ENCODE measurements at places on chromosomes 2 and 18.

DNA sequence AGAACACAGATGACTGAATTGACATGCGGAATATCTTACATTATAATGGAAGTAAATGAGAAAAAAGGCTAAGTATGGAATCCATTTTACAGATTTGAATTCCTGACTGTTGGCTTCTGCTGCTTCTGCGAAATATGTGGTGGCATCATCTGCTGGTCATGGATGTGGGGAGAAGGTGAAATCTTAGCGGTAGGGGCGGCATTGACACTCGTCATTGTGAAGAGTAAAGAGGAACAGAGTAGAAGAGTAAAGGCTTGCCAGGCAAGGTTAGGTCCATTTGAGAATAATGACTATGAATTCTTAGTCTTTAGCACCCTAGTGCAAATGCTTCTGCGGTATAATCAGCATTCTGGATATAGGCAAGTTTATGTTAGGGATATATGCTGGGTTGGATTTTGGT lies 32.4 kb downstream of the ACTR3 start:
- no peak for DNase-seq

DNA sequence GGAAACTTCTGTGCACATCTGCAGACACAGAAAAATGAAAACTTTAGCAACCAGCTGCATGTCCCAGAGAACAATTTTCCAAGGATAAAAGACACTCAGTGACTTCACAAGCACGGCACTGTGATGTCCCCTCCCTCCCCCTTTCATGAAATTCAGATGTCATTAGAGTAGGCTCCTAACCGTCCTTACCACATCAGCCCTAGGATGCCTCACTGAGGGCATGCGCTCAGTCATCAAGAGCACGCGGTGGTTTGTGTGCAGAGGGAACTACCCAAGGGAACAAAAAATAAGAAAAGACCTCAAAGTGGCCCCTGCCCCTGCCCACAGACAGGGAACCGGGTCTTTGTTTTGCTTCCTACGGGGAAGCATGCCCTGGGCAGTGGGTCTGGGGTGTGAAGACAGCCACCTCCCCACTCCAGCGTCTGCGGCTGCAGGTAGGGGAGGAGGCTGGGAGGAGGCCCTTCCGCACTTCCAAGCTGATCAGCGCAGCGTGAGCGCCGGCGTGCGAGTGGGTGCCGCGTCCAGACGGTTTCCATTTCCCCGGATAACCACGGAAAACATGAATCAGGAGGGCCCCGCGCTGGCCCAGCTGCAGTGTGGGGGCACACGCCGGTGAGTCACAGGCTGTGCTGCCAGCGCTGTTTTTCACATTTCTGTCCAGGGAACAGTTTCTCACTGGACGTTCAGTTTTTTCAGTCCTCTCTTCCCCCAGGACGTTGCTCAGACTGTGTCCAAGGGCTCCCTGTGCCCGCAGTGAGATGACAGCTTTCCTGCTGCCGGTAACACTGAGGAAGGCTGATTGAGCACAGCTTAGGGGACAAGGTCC lies 70.6 kb downstream of the COPS8 start:
- DNase-seq: no peak

- no peak for DNase-seq
Observed at GRCh38 chr2:97967216-97967592, 28.5 kb downstream of the TMEM131 start.

DNA sequence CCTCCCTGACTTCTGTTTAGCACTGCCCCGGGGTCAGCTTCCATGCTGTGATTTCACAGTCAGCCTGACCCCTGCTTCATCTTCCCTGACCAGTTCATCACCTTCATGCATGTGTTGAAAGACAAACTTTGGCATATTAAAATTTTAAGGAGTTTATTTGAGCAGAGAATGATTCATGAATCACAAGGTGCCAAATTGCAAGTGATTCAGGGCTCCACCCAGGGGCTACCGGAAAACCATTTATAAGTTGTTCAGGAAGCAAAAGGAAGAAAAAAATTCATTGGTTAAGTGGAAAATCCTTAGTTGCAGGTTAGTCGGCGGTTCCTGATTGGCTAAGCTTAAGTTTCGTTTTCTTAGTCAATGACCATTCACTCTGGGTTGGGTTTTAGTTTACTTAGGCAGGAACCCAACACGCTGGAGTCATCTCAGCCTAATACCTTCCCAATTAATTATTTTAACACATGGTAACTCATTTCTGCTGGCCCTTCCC lies 10.6 kb downstream of the IL1F10 start:
- DNase-seq: no peak

- DNase-seq: peak; percentile 78
Observed at GRCh38 chr2:182020286-182021070, 34.8 kb downstream of the PPP1R1C start.

GRCh38 chr2:100856732-100857131 lies 36.8 kb downstream of the NPAS2 start:
- DNase-seq: no peak

DNA sequence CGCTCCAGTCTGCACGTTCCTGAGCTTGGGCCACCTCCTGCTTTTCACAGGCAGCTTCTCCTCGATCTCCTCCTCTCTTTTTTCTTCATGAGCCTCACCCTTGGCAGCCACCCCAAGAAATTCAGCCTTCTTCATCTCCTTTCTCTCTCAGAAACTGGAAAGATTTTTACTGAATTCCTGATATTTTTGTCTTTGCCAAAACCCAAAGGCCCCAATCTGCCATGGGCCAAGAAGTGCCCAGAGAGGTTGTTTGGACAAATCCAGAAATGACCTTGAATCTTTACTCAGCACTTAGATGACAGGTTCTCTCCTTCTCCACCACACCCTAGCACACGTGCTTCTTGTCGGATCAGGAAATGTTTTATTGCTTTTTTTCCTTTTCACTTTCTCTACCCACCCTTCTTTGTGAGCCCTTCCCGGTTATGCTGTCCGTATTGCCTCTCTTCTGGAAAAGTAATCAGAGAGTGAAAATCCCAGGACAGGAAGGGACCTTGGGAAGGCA lies 134.5 kb upstream of the TNP1 start:
- no peak for DNase-seq

DNA sequence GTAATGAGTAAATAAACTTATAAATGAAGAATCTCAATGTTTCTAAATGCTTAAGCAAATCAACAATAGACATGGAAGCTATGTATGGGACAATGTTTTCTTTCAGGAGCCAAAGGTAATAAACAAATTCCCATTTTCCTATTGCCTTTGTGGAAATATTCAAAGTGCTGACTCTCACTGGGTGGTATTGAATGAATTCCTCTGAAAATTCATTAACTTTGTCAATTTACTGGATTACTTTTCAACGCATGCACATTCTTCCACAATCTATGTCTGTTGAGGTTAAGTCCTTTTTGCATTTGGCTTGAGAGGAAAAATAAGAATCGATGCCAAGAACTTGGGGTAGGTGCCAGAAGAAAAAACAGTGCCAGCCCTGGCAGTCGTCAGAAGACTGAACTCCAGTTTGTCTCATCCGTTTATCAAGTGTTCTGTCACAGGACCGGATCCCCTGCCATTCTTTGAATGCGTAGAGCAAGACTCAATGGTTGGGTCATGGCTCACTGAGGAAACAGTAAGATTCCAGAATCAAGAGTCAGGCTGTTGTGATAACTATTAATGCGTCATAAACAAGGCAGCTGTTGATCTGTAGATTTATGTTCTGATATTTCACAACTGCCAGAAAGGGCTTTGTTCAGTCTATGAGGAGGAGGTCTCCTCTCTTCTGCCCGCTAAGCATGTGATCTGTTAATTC lies 133.3 kb downstream of the GFPT1 start:
- DNase-seq: no peak

- DNase-seq: no peak
Observed at GRCh38 chr2:101961338-101962191, 30.2 kb upstream of the IL1R2 start.

DNA sequence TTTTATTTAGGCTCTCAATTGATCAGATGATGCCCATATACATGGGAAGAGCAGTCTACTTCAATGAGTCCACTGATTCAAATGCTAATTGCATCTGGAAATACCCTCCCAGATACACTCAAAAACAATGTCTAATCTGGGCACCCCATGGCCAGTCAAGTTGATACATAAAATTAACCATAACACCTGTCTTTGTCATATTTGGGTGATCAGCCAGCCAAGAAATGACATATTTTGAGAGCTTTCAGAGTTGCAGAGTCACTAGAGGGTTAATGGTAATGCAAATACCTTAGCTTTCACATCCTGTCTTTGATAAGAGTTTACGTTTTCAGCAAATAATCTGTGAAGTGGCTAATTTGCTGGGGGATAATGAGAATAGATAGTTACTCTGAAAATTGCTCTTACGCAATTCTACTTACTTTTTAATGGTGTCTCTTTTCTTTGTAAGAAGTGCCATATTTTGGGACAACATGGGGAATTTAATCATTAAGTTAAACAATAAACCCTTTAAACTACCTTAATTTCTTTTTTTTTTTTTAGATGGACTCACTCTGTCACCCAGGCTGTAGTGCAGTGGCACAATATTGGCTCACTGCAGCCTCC lies 49.1 kb downstream of the CCDC195 start:
- peak; percentile 40 for DNase-seq

GRCh38 chr2:32357318-32358110 lies 691 bp downstream of the BIRC6 start:
- DNase-seq: no peak

- no peak for DNase-seq
Observed at GRCh38 chr2:86216575-86217555, 17.6 kb downstream of the MRPL35 start.

DNA sequence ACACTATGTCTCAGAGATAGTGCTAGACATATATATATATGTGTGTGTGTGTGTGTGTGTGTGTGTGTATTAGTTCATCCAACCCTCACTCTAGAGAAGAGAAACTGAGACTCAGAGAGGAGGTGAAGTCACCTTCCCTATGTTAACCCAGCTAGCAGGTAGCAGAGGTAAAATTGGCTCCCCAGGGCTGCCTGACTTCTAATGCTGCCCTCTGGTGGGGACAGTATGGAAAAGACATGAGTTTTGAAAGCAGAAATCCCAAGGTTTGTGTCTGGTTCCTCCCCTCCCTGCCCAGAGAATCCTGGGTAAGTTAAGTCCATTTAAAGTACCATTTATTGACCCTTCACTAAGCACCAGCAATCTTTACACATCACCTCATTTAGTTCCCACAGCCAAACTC lies 137.7 kb downstream of the THNSL2 start:
- no peak for DNase-seq

DNA sequence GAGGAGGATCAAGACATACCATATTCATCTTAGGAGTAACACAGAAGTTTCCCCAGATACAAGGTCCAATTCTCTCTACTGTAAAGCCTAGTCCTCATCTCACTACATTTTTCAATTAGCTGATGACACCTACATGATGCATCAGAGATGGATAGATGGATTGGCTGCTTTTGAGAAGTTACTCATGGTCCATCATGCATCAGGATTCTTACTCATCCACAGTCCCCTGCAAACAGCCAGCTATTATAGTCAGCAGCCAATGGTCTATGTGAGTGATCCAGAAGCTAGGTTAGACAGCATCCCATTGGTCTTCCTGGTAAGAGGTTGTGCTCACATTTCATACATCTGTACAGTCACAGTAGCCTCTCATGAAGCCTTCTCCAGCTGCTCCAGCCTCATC lies 154.5 kb upstream of the NRP2 start:
- DNase-seq: no peak

- no peak for DNase-seq
Observed at GRCh38 chr18:65906621-65907034, 155.8 kb downstream of the CDH7 start.

DNA sequence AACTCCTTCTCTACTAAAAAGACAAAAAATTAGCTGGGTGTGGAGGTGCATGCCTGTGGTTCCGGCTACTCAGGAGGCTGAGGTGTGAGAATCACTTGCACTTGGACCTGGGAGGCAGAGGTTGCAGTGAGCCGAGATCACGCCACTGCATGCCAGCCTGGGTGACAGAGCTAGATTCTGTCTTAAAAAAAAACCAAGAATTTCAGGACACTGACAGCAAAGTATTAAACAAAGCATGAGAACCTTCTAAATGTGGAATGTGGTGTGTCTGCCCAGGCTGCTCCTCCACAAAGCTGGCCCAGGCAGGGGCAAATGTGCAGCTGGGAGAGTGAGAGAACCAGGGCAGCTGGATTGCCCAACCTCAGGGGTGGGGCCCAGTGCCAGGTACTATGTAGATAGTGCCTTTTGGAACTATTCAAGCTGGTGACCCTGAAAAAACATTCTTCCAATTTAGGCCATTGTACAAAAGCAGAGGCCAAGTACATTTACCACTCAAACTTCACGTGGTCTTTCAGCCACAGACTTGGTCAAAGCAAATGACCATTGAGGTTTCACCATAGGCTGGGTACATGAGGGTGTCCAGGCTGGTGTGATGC lies 6.7 kb upstream of the UGT1A5 start:
- no peak for DNase-seq

DNA sequence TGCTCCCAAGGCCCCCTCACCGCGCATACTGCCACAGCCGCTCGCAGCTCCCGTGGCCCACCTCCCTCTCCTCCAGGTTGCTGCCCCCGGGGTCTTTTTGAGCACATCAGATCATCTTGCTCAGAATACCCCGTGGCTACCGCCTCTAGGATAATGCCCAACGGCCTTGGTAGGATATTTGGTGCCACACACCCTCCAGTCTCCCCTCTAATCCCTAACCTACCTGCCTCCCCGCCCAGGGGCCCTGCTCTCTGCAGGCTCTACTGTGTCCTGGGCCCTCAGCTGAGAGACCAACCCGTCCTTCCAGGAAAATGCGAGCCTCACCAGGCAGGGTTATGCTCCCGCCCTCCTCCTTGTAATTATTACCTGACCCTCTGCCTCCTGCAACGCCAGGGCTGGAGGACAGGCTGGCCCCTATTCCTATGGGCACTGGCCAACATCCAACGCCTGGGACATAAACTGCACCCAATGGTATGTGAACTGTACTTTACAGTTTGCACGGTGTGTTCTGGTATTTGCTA lies 1.5 kb upstream of the MTCL1 start:
- no peak for DNase-seq

GRCh38 chr2:96325884-96326255 lies 753 bp downstream of the ITPRIPL1 start:
- DNase-seq: no peak

GRCh38 chr18:40407909-40408308 lies 1547.1 kb upstream of the PIK3C3 start:
- no peak for DNase-seq

DNA sequence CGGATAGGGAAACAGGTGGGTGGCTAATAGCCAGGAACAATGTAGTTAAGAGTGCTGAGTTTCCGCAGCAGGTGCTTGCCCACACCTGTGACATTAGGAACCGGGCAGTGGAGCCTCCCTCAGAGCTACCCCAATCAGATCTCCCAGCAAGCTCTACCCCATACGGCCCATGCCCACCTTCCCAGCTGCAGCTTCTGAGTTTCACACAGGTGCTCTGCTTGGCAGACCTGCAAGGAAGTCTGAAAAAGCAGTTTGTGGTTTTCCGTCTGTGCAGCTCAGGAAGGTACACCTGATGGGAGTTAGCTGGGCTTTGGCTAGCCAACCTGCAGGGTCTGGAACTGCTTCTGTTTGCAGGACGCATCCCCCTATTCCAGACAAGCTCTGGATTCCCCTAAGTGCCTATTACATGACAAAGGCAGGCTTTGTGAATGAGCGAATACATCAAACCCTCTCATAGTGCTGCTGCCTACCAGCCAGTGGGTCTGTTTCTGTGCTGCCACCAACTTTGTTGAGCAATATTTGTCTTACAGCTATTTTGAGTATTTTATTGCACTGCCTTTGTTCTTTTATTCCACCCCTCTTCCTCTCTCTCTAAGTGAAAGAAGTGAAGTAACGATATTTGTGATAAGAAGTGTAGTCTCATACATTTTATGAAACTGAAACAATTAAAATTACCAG lies 24.7 kb upstream of the CEP68 start:
- no peak for DNase-seq
